ENCODE measurements at places on chromosomes 4 and X.
A peak's percentile ranks its signal among the peaks of the same experiment; 100 is the strongest.

DNA sequence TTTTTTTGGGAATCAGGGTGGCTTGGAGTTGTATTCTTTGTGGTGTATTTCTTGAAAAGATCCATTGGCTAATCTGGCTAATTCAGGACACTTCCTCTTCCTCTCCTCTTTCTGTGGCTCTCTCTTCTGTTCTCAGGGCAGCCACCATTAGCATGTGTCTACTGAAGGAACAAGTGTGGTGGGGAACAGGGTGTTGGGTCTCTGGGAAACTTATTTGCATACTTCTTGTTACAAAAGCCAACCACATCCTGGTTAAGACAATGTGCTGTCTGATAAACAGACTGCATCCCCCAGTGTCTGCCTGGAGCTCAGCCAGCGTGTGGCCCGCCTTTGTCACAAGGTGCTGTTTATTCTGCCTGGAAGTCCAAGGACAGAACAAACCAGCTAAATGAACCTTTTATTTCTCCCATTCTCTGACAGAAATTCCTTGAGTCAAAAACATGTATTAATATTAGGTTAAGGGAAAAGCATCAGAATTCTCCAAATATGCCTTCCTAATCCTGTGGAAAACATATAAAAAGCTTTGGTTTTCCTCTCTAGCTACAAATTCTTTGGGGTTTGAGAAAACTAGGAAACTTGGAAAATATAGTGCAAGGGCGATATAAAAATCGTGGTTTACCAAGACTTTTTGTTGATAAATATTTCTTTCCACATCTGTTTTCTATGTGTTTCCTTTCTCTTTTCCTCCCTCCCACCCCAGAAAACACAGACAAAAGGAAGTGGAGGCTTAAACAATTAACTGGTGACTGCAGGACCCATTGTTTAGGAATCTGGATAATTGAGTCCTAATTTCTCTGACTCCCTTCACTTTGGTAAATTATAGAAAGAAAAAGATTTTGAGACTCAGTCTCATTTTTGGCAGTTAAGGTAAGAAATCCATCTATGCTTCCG is 203.6 kb downstream of the SPRY1 start:
- peak; percentile 81 for DNase-seq

- no peak for DNase-seq
Measured at GRCh38 chrX:56804867-56805266, 75.8 kb downstream of the NBDY start.

DNA sequence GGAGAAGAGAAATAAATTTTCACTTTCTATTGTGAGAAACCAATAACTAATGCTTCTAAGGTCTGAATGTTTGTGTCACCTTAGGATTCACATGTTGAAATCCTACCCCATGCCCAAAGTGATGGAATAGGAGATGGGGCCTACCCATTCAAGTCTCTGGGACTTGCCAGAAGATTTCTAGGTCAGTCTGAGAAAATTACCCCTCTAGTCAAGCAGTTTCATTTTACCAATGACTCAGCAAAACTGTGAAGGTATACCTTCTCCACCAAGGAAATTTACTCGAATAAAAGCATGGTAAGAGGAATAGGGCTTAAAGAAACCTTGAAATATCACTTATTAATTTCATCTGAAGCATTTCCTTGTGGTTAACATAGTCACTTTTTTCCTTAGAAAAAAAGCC is 23.5 kb upstream of the PAPSS1 start:
- no peak for DNase-seq

DNA sequence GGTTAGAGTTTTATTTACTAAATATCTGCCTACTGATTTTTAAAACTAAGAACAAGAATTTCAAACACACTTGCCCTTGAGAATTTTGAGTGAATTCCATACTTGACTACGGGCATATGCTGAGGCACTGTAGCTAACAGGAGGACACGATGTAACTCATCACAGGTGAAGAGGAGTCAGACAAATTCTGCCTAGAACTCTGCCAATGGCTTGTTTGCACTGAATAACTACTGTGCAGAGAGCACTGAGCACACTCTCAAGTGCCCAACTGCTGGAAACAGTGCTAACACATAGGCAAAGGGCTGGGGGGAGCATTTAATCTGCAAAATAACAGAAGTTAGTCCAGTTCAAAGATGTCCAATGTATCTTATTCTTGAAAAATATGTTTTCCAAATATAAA is 104.4 kb downstream of the WDFY3 start:
- DNase-seq = no peak

- no peak for DNase-seq
Measured at GRCh38 chr4:25112995-25113380, 47.3 kb downstream of the SEPSECS start.

Measured in natural killer cell (primary cell).